ENCODE measurements at places on chromosomes 13 and 19.

GRCh38 chr19:57560049-57560491 is 407 bp upstream of the ZNF550 start:
- DNase-seq, result no peak

- DNase-seq, result no peak
These were observed 18.6 kb downstream of the GJA3 start for GRCh38 chr13:20142023-20142926.

DNA sequence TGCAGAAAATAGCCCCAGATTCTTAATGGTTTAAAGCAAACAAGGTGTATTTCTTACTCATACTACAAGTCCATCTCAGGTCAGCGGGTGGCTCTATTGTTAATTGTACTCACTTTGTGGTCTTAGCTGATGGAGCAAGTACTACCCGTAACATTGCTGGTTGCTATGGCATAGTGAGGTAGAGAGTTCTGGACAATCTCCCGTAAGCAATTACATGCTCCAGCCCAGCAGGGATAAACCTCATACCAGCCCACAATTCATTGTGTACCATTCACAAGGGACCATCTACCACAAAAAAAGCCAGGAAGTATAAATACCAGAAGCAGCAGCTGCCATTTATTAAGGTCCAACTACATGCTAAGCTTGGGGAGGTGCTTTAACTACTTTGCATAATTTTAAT is 167.1 kb downstream of the PCDH9 start:
- DNase-seq, result no peak

GRCh38 chr13:51977625-51978024 is 33.6 kb downstream of the ATP7B start:
- no peak for DNase-seq

GRCh38 chr19:28641395-28641794 is 571.6 kb downstream of the UQCRFS1 start:
- no peak for DNase-seq

GRCh38 chr13:46665633-46666482 is 112.9 kb downstream of the LRCH1 start:
- no peak for DNase-seq

- DNase-seq, result no peak
These were observed 16.7 kb upstream of the EPOR start for GRCh38 chr19:11400798-11401197.

GRCh38 chr19:28598861-28599260 is 614.1 kb downstream of the UQCRFS1 start:
- DNase-seq, result no peak

GRCh38 chr13:34435338-34435737 is 506.7 kb upstream of the NBEA start:
- DNase-seq, result no peak

DNA sequence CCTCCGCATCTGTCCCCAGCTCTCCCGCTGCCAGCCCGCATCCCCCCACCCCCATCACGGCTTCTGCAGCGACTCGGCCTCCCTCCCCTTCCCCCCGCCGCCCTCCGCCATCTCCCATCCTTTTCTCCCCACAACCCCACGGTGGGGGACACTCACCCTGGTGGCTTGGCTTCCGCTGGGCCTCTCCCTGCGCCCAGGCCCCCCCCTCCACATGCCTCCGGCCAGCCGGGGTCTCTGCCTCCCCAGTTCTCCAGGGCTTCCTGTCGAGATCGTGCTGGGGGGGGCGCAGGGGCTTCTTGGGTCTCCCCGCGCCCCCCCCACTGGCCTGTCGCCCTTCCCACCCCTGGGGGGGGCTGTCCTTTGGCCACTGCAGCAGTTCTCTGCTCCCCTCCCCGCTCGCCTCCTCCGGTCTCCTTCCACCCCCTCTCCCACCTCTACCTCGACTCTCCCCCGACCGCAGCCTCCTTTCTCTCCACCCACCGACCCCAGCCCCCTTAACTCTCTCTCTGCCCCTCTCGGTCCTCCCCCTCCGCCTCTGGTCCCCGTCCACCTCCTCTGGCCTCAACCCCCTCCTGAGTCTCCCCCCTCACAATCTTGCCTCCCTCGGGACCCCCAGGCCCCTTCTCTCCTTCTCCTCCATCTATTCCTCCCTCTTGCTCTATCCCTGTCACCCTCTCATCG is 17.1 kb downstream of the LRRC4B start:
- no peak for DNase-seq

- DNase-seq, result no peak
These were observed 59.1 kb downstream of the SLC7A9 start for GRCh38 chr19:32810452-32810851.

DNA sequence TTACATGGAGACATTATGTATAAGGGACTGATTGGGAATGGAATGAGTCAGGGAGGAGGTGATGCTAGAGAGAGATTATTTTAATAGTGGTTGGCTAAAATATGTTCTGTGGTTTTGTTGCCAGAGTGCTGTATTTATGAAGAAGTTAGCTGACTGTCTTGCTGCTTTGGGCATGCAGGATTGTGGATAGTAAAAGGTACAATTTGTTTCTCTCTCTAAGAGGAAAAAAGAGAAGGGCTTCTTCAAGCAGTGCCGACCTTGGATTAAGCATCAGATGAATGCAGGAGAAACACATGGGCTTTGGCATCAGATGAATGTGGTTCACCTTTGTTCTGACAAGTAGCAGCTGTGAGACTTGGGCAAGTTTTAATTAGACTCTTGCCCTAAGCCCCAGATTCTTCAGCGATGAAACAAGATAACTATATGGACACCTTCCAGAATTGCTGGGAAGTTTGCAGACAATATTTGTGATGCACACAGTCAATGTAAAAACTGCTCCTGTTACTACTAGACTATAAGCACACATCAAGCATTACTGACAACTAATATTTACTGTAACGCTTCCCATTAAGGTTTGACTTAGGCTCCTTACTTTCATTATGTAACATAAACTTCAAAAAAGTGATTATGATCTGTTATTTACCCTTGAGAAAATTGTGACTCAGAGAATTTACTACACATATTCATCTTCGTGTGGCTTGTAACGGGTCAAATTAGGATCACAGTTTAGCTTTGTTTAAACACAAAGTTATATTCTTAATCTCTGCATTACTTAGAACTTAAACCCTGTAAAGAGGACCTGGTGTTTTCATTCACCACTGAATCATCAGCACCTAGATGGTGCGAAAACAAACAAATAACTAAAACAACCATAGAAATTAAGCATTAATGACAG is 824.0 kb downstream of the PCDH9 start:
- no peak for DNase-seq

- no peak for DNase-seq
These were observed 47.5 kb downstream of the NFIC start for GRCh38 chr19:3413796-3414327.

DNA sequence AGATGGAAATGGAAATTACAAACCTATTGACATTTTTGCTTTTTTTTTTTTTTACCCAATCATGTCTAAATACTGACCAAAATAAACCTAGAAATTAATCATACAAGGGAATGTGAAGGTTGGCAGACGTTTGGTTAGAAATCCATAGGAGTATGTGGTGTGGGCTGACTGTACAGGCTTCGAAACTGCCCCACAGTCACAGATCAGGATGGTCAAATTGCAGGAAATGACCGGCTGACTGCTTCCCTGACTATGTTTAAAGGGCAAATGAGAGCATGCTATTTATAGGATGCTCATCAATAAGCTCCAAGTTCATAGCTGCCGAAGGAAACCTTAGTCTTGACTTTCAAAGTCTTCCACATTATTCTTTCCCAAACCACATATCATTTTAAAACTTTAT is 118.4 kb downstream of the COG6 start:
- DNase-seq, result no peak

- no peak for DNase-seq
These were observed 204.2 kb downstream of the TSHZ3 start for GRCh38 chr19:31145007-31145406.

- no peak for DNase-seq
These were observed 1781.9 kb upstream of the MIR17HG start for GRCh38 chr13:89565476-89566100.

- no peak for DNase-seq
These were observed 40.8 kb downstream of the SERPINE3 start for GRCh38 chr13:51380269-51380668.

GRCh38 chr13:102586615-102587014 is 10.2 kb upstream of the TPP2 start:
- no peak for DNase-seq

GRCh38 chr19:20513189-20513904 is 52.2 kb downstream of the ZNF737 start:
- DNase-seq, result no peak

DNA sequence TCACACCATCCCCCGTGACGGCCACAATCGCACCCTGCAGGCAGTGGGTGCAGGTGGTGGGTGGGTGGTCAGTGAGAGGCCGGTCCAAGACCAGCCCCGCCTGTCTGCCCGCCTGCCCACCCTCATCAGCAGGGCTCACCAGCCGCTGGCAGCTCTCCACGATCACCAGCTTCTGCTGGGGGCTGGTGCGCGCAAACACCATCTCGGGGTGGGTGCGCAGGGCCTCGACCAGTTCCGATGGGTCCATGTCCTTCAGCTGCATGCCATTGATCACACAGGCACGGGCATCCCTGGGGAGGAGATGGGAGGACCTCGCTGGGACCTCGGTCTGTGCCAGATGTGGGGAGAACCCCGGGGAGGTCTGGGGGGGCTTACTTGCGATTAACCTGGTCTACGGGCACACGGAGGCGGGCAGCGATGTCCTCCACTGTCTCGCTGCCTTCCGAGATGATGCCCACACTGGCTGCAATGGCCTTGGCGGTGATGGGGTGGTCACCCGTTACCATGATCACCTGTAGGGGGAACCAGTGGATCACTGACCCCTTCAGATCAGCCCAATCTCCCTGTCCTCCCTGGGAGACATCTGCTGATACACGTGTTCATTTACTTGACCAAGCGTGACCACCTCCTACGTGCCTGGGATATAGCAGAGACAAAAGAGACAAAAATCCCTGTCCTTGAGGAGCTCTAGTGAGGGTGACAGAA is 8.0 kb downstream of the ATP4A start:
- no peak for DNase-seq

GRCh38 chr19:8147582-8147978 is 1.8 kb downstream of the FBN3 start:
- DNase-seq, result no peak

GRCh38 chr13:96090240-96091101 is 564 bp downstream of the HS6ST3 start:
- no peak for DNase-seq

DNA sequence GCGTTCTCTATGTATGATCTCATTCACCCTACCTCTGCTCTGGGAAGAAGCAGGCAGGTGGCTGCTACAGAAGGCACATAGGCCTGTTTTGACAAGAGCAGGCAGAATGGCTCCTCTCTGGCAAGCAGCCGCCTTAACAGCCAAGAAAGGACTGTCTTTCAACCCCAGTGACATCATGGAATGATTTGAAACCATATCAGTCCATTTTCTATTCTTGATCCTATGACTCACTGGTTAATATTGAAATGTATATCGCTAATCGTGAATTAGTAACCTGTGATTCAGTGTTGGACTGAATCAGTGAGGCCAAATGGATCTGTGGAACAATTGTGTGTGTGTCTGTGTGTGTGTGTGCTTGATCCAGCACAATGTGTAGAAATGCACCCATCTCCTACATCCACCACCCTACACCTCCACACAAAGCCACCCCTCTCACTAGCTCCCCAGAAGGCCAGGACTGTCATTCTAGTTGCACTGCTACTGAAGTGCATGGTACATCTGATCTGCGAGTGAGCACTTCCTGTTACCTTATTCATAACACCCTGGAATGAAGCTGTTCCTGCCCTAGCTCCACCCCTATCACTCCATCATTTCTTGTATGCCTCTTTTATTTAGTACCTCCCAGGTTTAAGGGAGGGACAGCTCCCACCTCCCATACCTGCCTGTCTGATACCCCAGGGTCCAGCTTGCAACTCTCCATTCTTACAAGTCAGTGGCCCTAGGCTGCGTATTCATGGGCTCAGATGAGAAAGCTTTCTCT is 460.0 kb downstream of the FOXO1 start:
- no peak for DNase-seq

DNA sequence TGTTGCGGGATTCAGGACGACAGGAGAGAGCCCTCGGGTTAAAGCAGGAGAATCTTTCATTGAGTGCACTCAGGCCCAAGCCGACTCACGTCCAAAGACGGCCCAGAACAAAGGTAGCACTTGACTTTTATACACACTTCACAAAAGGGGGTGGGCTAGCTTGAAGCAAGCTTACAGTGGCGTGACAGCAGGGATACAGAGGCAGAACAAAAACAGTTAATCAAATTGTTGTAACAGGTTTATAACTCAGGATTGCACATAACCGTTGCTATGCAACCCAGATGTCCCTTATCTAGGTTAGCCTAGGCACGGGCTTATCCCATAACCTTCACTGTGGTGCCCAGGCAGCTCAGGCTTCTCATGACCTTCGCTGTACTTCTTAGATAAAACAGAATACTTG is 2.0 kb downstream of the MED25 start:
- DNase-seq, result no peak

GRCh38 chr13:98495627-98496478 is 81.1 kb downstream of the STK24 start:
- DNase-seq, result no peak

GRCh38 chr19:31610018-31610417 is 260.8 kb upstream of the TSHZ3 start:
- DNase-seq, result no peak

GRCh38 chr19:19410553-19411550 is 5.4 kb downstream of the GATAD2A start:
- DNase-seq, result no peak

- no peak for DNase-seq
These were observed 429.1 kb upstream of the ARGLU1 start for GRCh38 chr13:106996867-106997618.

DNA sequence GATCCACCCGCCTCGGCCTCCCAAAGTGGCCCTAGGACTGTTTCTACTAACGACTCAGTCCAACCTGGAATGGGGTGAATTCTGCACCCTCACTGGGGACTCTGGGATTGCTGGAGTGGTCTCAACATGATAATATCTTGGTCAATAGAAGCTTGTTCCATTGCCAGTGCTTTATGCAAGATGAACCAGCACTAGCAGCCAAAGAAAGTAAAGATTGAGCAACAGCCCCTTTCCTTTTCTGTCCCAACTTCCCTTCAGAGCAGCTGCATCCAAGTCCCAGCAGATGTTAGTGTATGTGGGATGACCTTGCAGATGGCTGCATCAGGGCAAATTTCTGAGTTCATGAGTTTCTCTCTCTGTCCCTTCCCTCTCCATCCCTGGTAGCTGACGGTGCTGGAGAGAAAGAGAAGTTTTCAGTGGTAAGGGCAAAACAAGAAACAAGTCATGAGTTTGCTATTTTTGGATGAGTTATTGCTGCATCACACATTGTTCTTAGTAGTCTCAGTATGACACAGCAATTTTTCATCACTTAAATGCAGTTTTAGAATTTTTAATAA is 183.6 kb upstream of the EDNRB start:
- DNase-seq, result no peak

DNA sequence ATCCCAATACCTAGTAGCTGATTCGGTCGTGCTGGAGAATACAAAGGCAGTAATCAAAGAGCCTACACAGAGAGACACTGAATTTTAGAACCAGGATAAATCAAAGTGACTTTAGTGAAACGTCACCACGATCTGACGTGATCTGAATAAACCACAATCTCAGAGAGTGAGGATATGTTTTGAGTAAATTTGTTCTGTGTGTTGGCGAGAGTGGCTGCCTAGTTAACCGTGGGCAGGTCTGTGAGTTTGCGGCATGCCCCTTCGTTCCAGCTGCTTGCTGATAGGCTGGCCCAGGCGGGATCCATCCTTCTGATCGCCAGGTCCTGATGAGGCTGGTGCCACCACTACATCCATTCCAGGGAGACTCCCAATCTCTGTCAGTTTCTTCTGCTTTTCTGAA is 40.4 kb downstream of the LRCH1 start:
- peak; percentile 18 for DNase-seq
